ENCODE measurements at places on chromosomes 5 and 9.

DNA sequence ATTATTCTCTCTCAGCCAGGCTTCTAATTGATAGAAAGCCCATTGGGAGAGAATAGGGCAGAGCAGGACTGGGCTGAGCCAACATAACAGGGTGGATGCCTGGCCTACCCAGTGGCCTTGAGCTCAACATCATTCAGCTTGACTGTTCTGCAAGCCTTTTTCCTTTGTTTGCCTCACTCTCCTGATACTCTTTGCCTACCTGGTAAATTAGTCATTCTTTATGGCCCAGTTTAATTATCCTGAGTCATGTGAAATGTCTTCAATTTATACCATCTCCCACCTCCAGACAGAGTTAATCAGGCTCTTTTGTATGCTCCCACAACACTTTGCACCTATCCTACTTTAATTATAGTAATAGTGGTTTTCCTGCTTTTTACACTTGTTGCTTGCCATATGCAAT lies 13.6 kb downstream of the GLRA1 start:
- DNase-seq: no peak

DNA sequence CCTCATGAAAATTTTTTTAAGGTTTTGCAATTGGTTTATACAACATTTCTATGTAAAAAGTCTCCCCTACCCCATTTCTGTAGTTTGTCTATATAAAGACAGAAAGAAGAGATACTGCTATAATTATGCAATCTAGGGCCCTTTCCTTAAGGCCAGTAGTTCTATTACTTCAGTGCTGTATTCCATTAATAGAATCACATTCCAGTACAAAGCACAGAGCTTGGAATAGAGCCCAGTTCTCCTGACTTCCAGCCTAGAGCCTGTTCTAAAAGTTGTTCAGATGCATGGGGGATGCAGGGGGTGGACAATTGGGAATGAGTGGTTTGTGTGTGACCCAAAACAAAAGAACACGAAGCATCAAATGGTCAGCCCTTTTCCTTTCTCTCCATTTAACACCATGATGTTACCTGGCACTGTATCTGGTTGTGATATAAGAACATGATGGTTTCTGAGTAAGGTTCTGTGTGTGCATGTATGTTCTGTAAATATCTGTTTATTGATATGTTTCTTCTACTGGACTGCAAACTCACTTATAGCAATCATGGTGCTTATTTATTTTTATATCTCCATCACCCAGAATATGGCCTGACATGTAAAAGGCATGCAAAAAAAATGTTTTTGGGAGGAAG lies 8.2 kb upstream of the GRAMD2B start:
- DNase-seq: no peak

DNA sequence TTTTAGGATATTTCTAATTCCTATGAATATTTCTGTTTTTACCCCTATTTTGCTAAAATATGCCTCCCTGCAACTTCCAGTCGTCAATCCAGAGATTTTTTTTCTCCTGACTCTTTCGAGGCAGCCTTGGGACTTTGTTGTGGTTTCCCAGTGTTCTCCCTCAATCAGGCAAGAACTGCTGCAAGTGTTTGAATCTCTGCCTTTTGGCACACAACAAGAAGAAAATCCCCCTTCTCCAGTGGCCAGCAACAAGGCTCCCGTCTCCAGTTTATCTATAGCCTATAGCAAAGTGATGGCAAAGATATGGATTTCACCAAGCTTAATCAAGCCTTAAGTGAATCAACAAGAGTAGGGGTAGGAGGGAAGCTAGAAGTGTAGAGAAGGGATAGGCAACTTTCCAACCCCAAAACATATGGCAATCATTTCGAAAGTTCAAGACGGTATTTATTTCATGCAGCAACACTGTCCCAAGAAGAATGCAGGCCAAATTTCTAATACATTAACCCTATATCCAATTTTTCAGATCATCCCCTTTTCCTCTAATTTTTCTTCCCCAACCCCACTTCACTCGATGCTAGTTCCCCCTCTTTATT lies 37.7 kb upstream of the PAPPA start:
- DNase-seq: no peak

DNA sequence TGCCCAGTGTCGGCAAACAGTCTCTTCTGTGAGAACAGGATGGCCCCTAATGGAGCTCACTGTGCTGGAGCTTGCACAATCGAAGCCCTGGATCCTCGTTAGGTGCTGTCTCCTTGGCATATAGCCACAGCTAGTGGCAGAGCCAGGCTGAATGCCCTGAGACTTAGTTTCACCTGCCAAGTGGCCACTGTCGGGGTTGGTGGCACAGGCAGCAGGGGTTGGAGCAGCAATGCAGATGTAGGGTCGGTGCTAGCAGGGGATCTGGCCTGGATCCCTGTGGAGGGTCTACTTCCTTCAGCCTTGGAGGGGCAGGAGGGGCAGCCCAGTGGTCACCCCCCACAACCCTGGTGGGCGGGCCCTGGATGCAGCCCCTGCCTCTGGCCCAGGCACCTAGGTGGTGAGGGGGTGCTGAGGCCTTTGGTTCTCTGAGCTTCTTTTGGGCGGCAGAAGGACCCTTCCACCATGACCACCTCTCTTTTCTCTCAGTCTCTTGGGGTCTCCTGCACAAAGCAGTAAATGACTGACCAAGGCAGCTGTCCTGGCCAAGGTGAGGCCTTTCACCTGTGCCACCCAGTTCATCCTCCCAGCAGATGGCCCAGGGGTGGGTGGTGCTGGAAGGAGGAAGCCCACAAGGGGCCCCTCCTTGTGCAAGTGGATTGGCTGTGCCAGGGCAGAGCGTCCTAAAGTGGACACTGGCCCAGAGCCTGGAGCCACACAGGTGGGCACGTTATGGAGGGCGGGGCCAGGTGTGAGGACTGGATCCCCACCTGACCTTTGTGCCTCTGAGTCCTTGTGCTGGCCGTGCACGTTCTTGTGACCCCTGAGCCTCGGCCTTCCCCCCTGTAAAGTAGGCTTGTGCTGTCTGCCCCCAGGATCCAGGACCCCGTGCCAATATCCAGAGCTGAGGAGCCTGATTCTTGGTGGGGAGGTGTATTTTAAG lies 44.8 kb downstream of the PHF2 start:
- DNase-seq: no peak

DNA sequence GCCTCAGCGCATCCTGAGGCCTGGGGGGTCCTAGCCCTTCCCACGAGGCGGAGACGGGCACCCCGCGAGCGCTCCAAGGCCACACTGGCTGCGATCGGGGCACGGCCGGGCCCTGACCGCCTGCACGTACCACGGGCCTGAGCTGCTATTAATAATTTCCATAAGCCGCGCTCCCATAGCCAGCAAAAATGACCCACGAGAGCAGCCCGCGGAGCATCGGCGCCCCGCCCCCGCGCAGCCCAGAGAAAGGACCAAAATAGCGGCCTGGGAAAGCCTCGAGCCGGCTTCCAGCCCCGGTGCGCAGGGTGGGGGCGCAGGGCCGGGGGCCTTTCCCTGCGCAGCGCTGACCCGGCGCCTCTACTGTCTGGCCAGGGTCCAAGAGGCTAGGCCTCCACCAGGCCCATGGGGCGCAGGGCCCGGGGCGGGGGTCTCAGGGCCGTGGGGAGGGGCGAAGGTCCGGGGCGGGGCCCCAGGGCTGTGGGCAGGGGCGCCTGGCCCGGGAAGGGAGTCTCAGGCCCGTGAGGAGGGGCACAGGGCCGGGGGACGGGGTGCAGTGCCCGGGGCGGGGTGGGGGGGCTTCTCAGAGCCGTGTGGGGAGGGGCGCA lies 54.4 kb downstream of the EXD3 start:
- DNase-seq: no peak

GRCh38 chr5:41721516-41721915 lies 148.7 kb downstream of the OXCT1 start:
- DNase-seq: no peak

Data from activated T-cell treated with anti-CD3 and anti-CD28 coated beads, Interleukin-2, amount 50 U/mL, for 4 hours (primary cell).